NCI-H2081 (cell line): ENCODE measurements at places on chromosomes 2 and 18.

DNA sequence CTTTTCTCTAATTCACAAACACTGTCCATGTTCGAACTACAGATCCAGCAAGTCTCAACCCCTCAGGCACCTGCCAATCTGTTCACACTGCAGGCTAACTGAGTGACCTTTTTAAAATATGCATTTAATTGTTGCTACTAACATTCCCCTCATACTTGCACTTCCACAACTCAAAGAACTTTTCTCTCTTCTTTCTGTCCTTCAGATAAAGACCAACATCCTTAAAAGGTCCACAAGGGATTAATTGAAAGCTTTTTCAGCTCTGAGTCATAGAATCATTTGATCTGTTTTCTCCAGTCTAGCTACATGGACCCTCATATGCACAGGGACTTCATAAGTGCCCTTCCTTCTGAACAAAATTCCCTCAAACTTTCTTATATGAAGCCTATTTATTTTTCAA, 1321.2 kb downstream of the DPP10 start:
- no peak for DNase-seq

DNA sequence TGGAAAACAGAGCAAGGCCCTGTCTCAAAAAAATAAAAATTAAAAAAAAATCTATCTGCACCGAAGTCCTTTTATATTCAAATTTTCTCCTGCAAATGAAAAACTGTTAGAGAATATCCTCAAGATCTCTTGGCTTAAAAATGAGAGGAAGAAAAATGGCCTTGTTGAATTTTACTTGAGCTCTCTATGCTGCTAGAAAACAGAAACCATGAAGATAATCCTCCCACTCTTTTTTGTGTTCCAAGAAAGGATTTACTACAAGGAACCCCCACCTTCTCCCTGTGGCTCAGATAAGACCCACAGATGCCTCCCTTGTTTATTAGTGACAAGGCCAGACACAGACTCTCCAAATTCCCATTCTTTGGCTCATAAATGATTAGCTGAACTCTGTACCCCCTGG, 71.0 kb downstream of the SGPP2 start:
- no peak for DNase-seq

GRCh38 chr2:45836316-45836715, 184.8 kb downstream of the PRKCE start:
- no peak for DNase-seq

DNA sequence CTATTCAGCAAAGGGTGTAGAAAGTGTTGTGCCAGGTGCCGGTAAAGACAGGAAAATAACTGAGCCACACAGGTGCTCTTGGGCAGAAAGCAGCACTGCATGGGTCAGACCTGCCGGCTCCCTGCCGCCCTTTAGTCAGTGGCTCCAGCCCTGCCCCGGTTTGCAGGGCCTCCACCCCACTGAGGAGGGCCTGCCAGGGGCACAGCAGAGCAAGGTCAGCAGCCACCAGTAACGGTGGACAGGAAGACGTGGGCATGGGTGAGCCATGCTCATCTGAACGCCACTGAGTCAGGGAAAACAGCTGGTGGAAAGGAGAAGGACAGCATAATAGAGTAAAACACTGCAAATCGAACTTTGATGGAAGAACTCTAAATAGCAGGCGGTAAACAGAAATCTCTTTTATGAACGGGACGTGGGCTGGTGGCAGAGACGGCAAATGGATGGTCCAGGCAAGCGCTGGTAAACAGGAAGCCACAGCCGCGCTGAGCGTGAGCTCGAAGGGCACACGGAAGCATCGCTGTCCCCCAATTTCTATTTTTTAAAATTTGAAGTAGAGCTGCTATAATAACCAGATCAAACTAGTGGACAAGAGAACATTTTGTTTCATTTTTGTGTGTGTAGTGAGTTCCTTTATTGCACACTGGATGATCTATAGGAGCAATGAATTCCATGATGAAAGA, 141.8 kb upstream of the ALKAL2 start:
- DNase-seq = no peak

DNA sequence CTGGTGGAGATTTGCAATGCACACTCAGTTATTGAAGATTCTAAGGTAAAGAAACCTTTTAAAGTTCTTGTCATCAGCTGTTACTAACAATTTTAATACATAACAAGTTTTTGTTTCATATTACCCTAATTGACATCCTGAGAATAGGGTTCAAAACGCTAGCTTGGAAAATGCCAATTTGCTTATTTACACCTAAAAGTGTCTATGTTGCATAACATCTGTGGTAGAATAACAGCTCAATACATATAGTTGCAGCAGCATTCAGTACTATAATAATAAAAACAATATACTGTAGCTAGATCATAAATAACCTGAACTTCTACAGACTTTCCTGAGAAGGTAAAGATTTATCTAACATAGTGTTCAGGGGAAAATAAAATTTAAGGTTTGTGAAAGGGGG, 219.0 kb downstream of the OSR1 start:
- no peak for DNase-seq

GRCh38 chr2:215425021-215425782, 10.7 kb downstream of the FN1 start:
- no peak for DNase-seq

GRCh38 chr18:13647761-13648160, 78.6 kb downstream of the FAM210A start:
- no peak for DNase-seq

GRCh38 chr2:177612659-177613058, 220.1 kb downstream of the AGPS start:
- no peak for DNase-seq

DNA sequence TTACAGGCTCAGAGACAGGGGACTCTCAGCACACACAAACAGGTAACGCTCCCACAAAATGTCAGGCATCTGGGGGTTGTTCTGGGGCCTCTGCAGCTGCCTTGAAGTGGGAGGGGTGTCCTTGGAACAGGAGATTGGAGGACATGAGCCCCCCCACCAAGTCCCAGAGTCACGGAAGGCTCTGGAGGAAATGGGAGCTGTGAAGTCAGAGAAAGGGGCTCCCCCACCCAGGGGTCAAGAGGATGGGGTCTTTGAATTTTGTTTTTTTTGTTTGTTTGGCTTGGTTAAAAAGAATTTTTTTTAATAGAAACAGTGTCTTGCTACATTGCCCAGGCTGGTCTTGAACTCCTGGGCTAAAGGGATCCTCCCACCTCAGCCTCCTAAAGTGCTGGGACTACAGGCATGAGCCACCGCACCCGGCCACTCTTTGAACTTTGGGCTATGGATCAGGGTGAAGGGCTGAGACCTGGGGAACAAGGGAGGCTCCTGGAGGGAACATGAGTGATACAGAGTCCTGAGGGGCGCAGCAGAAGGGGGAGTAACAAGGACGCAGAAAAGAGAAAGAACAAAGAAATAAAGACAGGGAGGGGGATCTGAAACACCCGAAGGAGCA, 46.8 kb downstream of the TNS1 start:
- no peak for DNase-seq

DNA sequence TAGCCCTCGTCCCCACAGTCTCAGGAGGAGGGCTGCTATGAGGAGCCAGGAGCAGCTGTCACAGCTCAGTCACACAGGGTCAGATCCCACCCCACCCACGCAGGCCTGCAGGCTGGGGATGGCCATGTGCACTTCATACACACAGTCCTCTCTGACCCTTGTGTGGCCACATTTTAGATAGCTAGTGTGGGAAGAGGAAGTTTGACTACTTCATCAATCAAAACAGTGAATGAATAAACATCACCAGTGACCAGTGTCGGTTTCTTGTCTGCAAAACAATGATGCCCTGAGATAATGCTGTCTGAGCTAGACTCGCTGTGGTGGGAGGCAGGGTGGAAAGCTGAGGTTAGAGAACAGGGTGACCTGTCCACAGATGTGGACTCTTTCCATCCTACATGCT, 107.1 kb downstream of the PIEZO2 start:
- DNase-seq = no peak

DNA sequence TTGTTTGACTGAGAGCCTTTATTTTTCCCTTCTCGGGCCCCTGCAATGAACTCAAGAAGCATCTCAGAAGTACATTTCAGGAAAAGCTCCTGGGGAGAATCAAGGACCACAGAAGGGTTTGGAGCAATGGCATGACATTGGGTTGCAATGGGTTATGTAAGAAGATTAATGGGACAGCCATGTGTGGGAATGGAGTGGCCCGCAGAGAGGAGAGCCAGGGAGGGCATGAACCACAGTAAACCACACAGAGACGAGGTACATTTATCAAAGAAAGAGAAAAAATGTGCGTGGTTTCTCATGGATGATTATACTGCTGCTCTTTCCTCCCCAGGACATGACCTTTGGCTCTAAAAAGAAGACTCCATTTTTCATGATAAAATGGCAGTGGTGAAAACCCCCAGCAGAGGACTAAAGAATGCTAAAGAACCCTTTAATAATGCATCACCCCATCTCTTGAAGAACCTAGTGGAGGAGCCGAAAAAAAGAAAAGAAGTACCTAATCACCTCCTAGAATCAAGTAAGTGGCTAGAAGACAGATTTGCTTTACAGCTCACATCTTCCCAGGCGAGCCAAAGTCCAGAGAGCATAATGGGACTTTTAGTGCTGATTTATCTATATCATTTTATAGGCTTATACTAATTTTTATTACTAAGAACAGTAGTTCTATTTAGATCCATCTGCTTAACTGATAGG, 1.7 kb downstream of the CFAP221 start:
- DNase-seq = no peak

DNA sequence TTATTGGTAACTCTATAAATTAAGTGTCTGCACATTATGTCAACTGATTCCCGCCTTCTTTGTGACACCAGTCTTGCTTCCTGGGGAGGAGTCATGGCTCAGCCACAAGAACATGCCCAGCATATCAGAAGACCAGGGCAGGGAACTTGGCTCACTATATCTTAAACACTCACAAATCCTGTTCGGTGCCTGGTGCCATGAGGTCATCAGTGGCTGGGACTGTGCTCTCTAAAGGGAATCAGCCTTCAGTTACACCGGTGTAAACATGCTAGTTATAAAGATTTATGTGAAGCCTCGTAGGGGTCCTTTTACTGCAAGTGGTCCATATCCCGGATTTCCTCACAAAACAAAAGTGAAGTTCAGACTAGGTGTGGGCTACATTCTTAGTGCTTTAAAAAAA, 73.1 kb upstream of the ZNF521 start:
- DNase-seq = no peak
